Lower lobe of right lung (tissue), 2 donors: ENCODE measurements at places on chromosomes 4 and X. TPM values are rescaled to one million over a fixed set of nuclear protein-coding genes. Genes with fewer than 3 reads are reported as not detected.

- H3K27ac ChIP-seq: no peak overlapping the region
- DNase-seq: no peak
- H3K4me3 ChIP-seq: no peak overlapping the region
- peaks cover 51% of the 10 kb centered on the region for H3K4me1 ChIP-seq
Measured at GRCh38 chr4:142353149-142353738, 492.9 kb downstream of the INPP4B start.

- peaks cover 10% of the 10 kb centered on the region for H3K4me1 ChIP-seq
- no peak overlapping the region for H3K4me3 ChIP-seq
- H3K27me3 ChIP-seq: no peaks in the 10 kb centered on the region
- no peaks in the 10 kb centered on the region for H3K36me3 ChIP-seq
Measured at GRCh38 chr4:83503974-83504373, 19.1 kb upstream of the ABRAXAS1 start.

The UGT2B7 gene
- total RNA-seq: not detected

The LNX1 gene
- total RNA-seq: 5.4 TPM

DNA sequence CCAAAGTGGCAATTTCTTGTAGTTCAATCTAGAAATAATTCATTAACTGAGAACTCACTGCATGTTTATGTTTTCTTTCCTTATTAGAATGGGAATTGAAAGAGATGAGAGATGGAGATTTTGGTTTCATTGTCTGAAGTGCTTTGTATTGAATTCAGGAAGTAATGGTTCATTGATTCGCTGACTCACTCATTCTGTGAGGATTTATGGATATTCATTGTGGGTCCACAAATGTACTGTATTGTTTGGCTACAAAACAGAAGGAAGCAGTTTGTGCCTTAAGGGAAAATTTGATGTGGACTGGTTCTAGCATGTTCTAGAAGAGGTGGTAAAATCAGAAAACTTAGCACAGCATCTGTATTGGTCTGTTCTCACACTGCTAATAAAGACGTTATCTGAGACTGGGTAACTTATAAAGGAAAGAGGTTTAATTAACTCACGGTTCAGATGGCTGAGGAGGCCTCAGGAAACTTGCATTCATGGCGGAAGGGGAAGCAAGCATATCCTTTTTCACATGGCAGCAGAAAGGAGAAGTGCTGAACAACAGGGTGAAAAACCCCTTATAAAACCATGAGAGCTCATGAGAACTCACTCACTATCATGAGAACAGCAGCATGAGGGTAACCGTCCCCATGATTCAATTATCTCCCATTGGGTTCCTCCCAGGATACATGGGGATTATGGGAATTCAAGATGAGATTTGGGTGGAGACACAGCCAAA lies 132.3 kb upstream of the VCX3A start:
- H3K4me3 ChIP-seq: no peak overlapping the region
- DNase-seq: no peak
- no peaks in the 10 kb centered on the region for H3K27me3 ChIP-seq
- H3K4me1 ChIP-seq: no peaks in the 10 kb centered on the region
- H3K36me3 ChIP-seq: no peaks in the 10 kb centered on the region

The PCSK1N gene
- 3.0 TPM for total RNA-seq

The SMIM31 gene
- total RNA-seq: 0.83 TPM

DNA sequence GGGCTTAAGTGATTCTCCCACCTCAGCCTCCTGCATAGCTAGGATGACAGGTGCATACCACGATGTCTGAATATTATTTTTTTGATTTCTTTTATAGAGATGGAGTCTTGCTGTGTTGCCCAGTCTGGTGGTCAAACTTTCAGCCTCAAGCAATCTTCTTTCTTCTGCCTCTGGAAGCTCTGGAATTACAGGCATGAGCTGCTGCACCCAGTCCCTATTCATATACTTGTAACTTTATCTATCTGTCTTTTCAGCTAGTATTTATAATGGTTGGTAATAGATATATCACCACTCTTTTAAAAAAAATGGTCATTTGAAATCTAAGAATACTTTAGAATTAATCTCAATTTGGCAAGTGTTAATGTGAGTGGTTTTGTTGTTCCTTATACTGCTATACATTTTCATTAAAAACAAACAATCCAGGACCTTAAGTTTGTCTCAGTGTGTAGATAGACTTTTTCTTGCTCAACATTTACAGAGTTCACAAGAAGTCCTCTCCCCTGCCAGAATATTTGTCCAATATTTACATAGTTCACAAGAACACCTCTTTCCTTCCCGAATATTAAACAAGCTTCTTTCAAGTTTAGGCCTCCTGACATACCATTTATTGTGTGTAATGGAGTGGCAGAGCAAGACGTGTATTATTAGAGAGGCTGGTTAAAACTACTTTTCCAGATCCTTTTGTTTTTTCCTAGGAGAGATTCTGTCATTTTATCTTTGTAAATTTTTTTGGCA lies 1197.4 kb upstream of the ADGRL3 start:
- H3K4me3 ChIP-seq: no peak overlapping the region
- H3K36me3 ChIP-seq: no peaks in the 10 kb centered on the region
- H3K27me3 ChIP-seq: no peaks in the 10 kb centered on the region
- H3K4me1 ChIP-seq: no peaks in the 10 kb centered on the region
- DNase-seq: no peak

- no peak overlapping the region for H3K4me3 ChIP-seq
- H3K36me3 ChIP-seq: no peaks in the 10 kb centered on the region
- H3K4me1 ChIP-seq: peaks cover 13% of the 10 kb centered on the region
Measured at GRCh38 chr4:23876418-23877089, 13.3 kb downstream of the PPARGC1A start.

DNA sequence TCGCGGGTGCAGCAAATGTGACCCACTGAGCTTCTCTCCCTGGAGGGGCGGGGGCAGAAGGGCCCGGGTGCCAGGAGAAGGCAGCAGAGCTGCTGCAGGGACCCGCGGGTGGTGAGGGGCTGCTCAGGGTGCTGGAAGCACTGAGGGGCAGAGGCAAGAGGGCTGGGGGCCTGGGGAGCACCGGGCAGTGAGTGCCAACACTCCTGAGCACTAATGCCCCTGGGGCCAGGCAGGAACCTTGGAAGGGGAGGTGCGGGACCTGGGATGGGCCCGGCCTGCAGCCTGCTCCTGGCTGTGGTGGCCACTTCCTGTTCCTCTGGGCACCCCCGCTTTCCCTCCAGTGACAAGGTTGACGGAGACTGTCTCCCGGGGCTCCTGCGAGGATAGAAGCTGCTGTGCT lies 66.5 kb upstream of the ADRA2C start:
- no peaks in the 10 kb centered on the region for H3K4me1 ChIP-seq
- no peaks in the 10 kb centered on the region for H3K36me3 ChIP-seq
- no peak overlapping the region for H3K4me3 ChIP-seq
- no peak overlapping the region for H3K27ac ChIP-seq
